ENCODE measurements at places on chromosomes 7 and 10.

DNA sequence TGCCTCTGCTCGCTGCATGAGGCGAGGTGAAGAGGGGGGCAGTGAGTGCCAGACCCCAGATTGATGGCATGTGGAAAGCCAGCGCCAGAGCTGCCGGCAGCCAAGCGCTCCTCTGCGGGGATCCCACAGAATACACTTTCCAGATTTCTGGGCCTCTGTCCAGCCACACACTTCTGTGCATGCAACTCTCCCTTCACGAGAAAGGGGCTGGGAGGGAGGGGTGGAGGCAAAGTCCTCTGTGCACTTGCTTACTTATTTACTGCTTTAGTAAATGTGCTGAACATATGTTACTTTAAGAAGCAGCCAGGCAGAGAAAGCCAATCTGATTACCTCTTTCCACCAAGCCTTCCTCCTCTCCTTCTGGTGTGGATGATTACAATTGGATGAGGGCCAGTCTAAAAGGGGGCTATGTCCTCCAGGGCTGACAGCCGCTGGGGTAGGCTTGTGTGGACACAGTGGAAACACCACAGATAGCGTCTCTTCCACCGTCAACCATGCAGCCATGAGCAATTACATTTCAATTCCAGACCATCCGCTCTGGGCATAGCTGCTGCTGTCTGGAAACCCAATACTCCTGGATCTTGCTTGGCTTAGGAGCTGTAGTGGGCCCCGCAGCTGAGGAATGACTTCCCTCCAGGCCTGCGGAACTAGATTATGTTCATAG is 322.8 kb upstream of the ANKRD30A start:
- no peak for DNase-seq
- H3K36me3 ChIP-seq, result no peaks in the 10 kb centered on the region
- peaks cover 7% of the 10 kb centered on the region for H3K4me1 ChIP-seq

DNA sequence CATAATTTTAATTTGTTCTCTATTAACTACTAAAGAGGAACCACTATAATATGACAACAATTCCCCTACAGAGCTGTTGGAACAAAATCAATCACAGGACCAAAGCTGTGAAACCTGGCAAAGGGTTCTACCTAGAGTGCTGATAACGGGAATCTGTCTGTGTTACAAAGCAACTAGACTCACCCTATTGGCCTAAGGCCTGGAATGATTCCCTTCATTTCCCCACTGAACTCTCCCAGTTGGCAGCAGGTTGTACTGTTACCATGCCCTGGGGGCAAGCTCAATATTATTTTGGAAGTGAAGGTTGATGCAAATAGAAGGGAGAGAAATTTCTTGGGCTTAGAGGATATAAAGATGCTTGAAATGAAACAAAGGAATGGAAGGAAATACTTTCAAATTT is 81.8 kb downstream of the SEMA3A start:
- no peaks in the 10 kb centered on the region for H3K27me3 ChIP-seq
- no peak for DNase-seq
- H3K27ac ChIP-seq, result no peak overlapping the region
- H3K4me1 ChIP-seq, result peaks cover 35% of the 10 kb centered on the region
- H3K4me3 ChIP-seq, result no peak overlapping the region

DNA sequence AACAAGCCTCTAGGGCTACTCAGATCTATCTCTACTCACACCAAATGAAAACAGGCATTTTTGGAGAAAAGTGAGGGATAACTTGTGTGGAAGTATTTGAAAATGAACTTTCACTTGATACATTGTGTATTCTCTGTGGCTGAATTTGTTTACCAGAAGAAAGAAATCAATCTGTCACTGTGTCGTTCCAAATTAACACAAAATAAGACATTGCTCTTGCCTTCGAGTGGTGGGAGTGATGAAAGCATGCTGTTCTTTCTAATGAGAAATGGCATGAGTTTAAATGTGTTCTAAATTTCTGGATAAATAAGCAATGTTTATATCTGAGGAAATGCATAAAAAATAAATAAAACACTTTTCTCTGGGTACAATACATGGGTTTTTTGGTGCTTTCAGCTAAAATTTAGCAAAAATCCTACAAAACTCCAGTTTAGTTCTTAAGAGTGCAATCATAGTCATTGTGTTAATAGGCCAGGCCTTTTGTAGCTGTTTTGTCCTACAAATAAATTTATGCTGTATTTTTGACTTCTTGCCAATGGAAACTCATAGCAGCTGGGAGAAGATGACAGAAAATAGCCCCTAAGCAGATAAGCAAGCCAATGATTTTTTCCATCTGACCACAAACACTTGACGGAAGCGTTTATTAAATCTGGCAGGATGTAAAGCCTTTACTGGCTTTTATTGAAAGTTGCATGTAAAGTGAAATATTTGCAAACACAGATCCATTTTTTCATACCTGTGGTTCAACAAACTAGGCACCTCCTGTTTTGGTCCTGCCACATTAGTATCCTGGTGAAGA is 1064.1 kb upstream of the GHITM start:
- H3K36me3 ChIP-seq, result peaks cover 3% of the 10 kb centered on the region
- no peaks in the 10 kb centered on the region for H3K27me3 ChIP-seq
- H3K4me3 ChIP-seq, result no peak overlapping the region
- H3K4me1 ChIP-seq, result peaks cover 14% of the 10 kb centered on the region
- DNase-seq, result no peak

GRCh38 chr10:68517188-68517587 is 10.1 kb downstream of the SLC25A16 start:
- no peaks in the 10 kb centered on the region for H3K27me3 ChIP-seq
- no peaks in the 10 kb centered on the region for H3K36me3 ChIP-seq
- no peak overlapping the region for H3K27ac ChIP-seq
- no peak overlapping the region for H3K4me3 ChIP-seq
- no peaks in the 10 kb centered on the region for H3K4me1 ChIP-seq

- no peaks in the 10 kb centered on the region for H3K4me1 ChIP-seq
- H3K27me3 ChIP-seq, result no peaks in the 10 kb centered on the region
- H3K36me3 ChIP-seq, result peaks cover 3% of the 10 kb centered on the region
- no peak for DNase-seq
These were observed 74.3 kb upstream of the LYZL1 start for GRCh38 chr10:29214551-29214950.

GRCh38 chr7:75638594-75639070 is 100.1 kb downstream of the HIP1 start:
- H3K27ac ChIP-seq, result peak overlapping the region; percentile 27
- DNase-seq, result peak; percentile 51
- H3K36me3 ChIP-seq, result peaks cover 7% of the 10 kb centered on the region
- peaks cover 41% of the 10 kb centered on the region for H3K4me1 ChIP-seq
- H3K4me3 ChIP-seq, result peak overlapping the region; percentile 90
- H3K27me3 ChIP-seq, result no peaks in the 10 kb centered on the region

- H3K4me1 ChIP-seq, result peaks cover 9% of the 10 kb centered on the region
- no peak overlapping the region for H3K4me3 ChIP-seq
- no peak for DNase-seq
- no peak overlapping the region for H3K27ac ChIP-seq
- H3K27me3 ChIP-seq, result no peaks in the 10 kb centered on the region
These were observed 74.3 kb downstream of the LHPP start for GRCh38 chr10:124535731-124536495.

DNA sequence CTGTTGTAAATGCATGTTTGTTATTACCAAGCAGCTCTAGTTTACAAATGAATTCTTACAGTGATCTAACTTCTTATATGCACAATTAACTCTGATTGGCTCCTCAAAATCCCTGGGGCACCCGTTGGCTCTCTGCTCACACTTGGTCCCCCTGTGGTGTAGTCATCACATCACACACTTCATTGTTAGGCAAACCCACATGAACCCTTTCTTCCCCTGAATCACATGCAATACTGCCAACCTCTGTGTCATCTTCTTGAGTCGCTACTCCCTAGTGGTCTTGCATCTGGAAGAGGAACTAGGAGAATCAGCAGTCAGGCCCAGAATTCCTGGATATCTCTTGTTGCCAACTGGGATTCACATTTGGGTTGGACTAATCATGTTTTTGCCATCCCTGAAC is 73.1 kb downstream of the CD36 start:
- no peaks in the 10 kb centered on the region for H3K27me3 ChIP-seq
- DNase-seq, result no peak
- no peak overlapping the region for H3K4me3 ChIP-seq

DNA sequence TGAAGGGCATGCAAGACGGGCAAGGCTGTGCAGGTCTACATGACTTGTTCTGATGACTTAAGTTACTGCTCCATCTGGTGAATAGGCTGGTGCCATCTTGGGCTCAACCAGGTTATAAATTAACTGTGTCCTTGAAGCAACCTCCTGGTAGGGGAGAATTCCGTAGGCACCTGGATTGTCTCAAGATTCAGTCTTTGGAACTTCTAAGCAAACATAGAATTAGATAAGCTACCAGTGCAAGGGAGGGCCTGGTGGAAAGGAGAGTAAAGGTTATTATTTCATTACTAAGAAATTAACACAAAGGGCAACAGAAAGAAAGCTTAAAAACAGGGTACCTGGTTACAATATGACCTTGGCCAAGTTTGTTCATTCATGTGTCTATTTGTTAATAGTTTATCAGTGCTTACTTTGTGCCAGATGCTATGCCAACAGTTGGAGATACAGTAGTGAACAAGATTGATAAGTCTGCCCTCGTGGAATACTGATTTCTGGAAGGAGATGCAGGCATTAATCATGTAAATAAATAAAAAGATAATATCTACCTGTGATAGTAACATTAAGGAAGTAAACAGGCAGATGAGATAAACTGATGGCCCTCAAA is 107.0 kb upstream of the PALS2 start:
- H3K27ac ChIP-seq, result no peak overlapping the region
- H3K27me3 ChIP-seq, result no peaks in the 10 kb centered on the region
- H3K4me3 ChIP-seq, result no peak overlapping the region
- H3K4me1 ChIP-seq, result no peaks in the 10 kb centered on the region
- no peaks in the 10 kb centered on the region for H3K36me3 ChIP-seq

DNA sequence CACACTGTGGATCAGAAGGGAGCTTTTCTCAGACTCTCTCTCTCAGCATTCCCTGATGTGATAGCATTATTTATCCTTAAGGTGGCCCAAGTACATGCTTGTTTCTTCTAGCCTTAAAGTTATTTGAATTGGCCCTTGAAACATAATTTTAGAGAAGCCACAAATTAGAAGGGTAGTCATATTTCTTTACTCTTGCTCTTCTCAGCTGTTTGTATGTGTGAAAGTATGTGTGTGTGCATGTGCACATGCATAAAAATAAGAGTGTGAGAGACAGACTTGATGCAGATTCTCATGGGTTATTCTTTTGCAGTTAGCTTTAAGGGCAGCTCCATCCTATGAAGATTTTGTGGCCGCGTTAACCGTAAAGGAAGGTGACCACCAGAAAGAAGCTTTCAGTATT is 50.1 kb downstream of the PLEKHA8 start:
- H3K4me3 ChIP-seq, result no peak overlapping the region
- no peaks in the 10 kb centered on the region for H3K27me3 ChIP-seq
- H3K27ac ChIP-seq, result no peak overlapping the region
- H3K36me3 ChIP-seq, result peaks cover 10% of the 10 kb centered on the region
- no peak for DNase-seq
- no peaks in the 10 kb centered on the region for H3K4me1 ChIP-seq

- peak; percentile 53 for DNase-seq
- H3K4me3 ChIP-seq, result no peak overlapping the region
- no peaks in the 10 kb centered on the region for H3K36me3 ChIP-seq
- H3K4me1 ChIP-seq, result peaks cover 13% of the 10 kb centered on the region
- H3K27me3 ChIP-seq, result no peaks in the 10 kb centered on the region
- H3K27ac ChIP-seq, result no peak overlapping the region
These were observed 175.1 kb downstream of the SEPTIN7 start for GRCh38 chr7:35975851-35976454.

DNA sequence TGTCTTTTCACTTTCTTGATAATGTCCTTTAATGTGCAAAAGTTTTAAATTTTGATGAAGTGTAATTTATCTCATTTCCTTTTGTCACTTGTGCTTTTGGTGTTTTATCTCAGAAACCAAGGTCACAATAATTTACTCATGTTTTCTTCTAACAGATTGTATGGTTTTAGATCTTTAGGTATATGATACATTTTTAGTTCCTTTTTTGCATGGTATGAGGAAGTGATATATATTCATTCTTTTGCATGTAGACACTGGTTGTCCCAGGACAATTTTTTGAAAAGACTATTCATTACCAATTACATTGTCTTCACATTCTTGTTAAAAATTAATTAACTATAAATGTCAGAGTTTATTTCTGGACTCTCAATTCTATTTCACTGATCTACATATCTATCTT is 39.8 kb upstream of the GPR22 start:
- no peaks in the 10 kb centered on the region for H3K27me3 ChIP-seq
- DNase-seq, result no peak
- H3K36me3 ChIP-seq, result peaks cover 21% of the 10 kb centered on the region
- no peak overlapping the region for H3K27ac ChIP-seq
- no peak overlapping the region for H3K4me3 ChIP-seq

GRCh38 chr10:89710753-89711152 is 9.4 kb downstream of the KIF20B start:
- H3K4me3 ChIP-seq, result no peak overlapping the region
- no peaks in the 10 kb centered on the region for H3K27me3 ChIP-seq
- H3K27ac ChIP-seq, result no peak overlapping the region
- DNase-seq, result no peak
- H3K36me3 ChIP-seq, result peaks cover 8% of the 10 kb centered on the region

- H3K4me1 ChIP-seq, result peaks cover 55% of the 10 kb centered on the region
- no peak overlapping the region for H3K27ac ChIP-seq
- H3K27me3 ChIP-seq, result no peaks in the 10 kb centered on the region
- DNase-seq, result no peak
These were observed 27.3 kb upstream of the ITGB1 start for GRCh38 chr10:32985341-32985764.

DNA sequence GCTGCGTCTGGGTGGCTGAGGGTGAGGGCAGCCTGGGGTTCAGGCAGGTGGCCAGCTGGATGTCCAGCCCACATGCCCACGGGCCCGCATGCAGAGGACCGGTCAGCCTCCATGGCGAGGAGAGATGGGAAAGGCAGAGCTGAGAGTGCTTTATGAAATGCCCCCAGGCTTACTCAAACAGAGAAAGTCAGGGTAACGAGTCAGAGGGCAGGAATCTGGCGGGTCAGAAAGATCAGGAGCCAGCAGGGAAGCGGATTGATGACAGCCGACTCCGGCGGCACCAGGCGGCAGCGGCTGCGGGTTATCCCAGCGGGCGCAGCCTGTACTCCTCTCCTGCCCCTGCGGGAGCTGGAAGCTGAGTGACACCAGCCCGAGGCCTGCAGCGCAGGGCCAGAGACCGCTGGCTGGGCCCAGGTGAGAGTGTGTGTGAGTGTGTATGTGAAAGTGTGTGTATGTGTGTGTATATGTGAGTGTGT is 13.4 kb downstream of the SLC13A4 start:
- no peak overlapping the region for H3K27ac ChIP-seq
- no peaks in the 10 kb centered on the region for H3K27me3 ChIP-seq
- no peak overlapping the region for H3K4me3 ChIP-seq
- DNase-seq, result peak; percentile 35

- H3K27ac ChIP-seq, result no peak overlapping the region
- no peaks in the 10 kb centered on the region for H3K27me3 ChIP-seq
- no peak for DNase-seq
- peaks cover 8% of the 10 kb centered on the region for H3K4me1 ChIP-seq
These were observed 172.0 kb downstream of the ZEB1 start for GRCh38 chr10:31490858-31491504.

- H3K27me3 ChIP-seq, result no peaks in the 10 kb centered on the region
- H3K4me1 ChIP-seq, result no peaks in the 10 kb centered on the region
- peaks cover 9% of the 10 kb centered on the region for H3K36me3 ChIP-seq
- no peak overlapping the region for H3K27ac ChIP-seq
- DNase-seq, result no peak
These were observed 7.0 kb upstream of the ALDH18A1 start for GRCh38 chr10:95663496-95663895.

- peaks cover 18% of the 10 kb centered on the region for H3K36me3 ChIP-seq
- peaks cover 26% of the 10 kb centered on the region for H3K4me1 ChIP-seq
- DNase-seq, result no peak
- no peaks in the 10 kb centered on the region for H3K27me3 ChIP-seq
These were observed 37.5 kb downstream of the NT5C2 start for GRCh38 chr10:103155471-103156085.
